ENCODE measurements at places on chromosomes 1 and 21.
A peak's percentile ranks its signal among the peaks of the same experiment; 100 is the strongest.

- no peak for DNase-seq
Measured at GRCh38 chr1:219323426-219323825, 149.7 kb downstream of the LYPLAL1 start.

DNA sequence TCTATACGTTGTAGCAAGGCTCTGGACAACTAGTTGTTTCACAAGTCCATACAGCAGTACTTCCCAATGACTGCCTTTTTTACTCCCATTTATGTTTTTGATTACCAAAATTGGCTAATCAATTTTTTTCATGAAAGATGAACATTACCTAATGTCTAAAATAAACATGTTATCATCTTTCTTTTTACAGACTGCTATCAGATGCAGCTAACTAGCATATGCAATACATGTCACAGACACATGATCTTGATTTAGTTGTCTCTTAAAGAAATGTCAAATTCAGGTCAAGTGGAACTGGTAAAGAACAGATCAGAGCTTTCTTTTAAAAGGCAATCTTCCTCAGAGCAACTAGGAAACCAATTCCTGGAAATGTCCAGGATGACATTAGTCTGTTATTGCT lies 630 bp upstream of the DBT start:
- DNase-seq, result no peak

- DNase-seq, result no peak
Measured at GRCh38 chr1:9369964-9370788, 77.5 kb downstream of the SPSB1 start.

DNA sequence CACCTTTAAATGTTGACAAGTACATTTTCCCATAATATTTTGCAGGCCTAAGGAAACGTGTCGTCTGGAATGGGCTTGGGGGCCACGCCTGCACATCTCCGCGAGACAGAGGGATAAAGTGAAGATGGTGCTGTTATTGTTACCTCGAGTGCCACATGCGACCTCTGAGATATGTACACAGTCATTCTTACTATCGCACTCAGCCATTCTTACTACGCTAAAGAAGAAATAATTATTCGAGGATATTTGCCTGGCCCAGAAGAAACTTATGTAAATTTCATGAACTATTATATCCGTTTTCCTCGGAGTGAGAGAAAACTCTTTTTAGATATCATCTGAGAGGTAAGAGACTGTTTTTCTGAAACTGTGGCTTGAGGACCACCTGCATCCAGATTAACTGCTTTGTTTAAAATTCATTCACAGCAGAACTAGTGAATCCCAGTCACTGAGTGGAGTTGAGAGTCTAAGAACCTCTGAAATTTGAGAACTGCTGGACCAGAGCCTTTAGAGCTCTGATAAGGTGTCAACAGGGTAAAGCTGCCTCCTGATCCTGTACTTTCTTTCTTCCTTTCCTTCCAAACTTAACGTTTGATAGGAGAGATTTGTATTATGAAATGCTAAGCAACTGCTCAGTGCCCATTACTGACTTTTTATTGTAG lies 811 bp downstream of the EXO1 start:
- no peak for DNase-seq

DNA sequence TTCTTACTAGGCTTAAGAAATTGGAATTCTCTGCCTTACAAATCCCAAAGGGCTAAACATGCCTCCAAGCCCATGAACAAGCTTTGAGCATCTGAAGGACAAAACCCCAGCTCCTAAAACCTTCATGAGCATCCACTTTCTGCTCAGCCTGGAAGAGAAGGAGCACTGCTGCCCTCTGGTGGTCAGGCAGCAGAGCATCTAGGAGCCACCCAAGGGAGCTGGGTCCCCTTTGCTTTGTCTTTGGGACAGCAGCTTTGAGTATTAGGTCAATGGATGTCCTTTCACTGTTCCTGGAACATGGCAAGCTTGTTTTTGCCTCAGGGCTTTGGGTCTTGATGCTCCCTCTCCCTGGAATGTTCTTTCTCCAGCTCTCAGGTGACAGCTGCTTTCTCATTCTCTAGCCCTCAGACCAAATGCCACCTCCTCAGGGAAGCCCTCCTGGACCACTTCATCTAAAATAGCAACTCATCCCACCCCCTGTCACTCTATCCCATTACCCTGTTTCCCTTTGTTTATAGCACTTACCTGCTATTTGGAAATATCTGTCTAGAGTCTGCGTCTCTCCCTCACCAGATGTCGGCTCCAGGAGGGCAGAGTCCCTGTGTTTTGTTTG lies 25.7 kb downstream of the RAB7B start:
- peak; percentile 78 for DNase-seq

DNA sequence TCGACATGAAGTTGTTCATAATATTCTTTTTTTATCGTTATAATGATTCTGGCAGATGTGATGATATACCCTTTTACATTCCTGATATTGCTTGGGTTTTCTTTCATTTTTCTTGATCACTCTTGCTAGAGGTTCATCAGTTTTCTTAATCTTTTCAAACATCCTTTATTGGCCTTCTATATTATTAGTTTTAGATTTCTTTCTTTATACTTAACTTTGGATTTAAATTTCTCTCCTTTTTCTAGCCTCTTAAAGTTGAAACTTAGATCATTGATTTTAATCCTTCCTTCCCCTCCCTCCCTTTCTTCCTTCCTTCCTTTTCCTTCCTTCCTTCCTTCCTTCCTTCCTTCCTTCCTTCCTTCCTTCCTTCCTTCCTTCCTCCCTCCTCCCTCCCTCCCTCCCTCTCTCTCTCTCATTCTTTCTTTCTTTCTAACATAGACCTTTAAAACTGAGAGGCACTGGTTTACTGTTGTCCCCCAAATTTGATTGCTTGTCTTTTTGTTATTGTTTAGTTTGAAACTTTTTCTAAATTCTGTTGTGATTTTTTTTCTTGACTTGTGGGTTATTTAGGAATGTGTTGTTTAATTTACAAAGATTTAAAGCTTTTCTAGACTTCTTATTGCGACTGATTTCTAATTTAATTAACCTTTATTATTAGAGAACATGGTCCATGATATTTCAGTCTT lies 31.6 kb downstream of the HOOK1 start:
- no peak for DNase-seq

DNA sequence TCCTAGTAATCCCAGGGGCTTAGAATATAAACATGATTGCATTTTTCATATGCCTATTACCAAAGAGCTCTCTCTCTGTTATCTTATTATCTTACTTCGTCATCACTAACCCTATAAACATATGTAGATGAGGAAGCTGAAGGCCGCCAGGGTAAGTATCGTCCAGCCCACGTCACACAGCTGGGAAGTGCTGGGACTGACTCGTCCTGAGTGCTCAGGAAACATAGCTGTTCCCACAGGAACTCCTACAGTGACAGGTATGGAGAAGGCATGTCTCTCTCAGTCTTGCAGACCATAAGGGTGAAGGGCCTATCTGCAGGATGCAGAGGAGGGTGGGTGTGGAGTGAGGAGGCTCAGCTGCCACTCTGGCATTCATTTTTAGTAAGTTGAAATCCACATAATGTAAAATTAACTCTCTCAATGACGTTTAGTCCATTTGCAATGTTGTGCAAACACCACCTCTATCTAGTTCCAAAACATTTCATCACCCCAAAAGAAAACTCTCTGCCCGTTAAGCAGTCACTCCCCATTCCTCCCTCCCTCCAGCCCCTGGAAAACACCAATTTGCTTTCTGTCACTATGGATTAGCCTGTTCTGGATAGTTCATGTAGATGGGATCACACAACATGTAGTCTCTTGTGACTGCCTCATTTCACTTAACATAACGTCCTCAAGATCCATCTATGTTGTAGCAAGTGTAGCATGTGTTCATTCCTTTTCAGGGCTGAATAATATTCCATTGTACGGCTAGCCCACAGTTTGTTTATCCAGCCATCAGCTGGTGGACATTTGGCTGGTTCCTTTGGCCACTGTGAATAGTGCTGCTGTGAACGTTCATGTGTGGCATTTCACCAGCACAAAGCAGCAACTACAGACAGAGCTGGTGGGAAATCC lies 68.3 kb downstream of the TCP10L start:
- DNase-seq, result peak; percentile 70

- no peak for DNase-seq
Measured at GRCh38 chr1:91715416-91716000, 170.4 kb downstream of the TGFBR3 start.

DNA sequence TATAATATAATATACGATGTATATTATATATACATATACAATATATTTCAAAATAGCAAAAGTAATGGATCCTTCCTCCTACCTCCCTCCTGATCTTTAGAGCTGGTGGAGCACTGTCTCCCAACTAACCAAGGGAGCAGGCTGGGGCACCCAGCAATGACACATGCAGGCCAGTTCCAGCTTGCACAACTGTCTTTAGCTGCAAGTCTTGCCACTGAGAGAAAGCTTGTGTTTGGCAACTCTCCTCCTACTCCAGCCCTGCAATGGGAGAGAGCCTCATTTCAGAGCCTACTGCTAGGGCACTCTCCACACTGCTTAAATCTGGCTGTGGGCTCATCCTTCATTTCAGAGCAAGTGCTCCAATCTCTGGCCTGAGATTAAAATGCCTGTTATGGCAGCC lies 469.8 kb upstream of the OLFM3 start:
- no peak for DNase-seq

- DNase-seq, result no peak
Measured at GRCh38 chr1:27149084-27149761, 5.7 kb downstream of the SLC9A1 start.

DNA sequence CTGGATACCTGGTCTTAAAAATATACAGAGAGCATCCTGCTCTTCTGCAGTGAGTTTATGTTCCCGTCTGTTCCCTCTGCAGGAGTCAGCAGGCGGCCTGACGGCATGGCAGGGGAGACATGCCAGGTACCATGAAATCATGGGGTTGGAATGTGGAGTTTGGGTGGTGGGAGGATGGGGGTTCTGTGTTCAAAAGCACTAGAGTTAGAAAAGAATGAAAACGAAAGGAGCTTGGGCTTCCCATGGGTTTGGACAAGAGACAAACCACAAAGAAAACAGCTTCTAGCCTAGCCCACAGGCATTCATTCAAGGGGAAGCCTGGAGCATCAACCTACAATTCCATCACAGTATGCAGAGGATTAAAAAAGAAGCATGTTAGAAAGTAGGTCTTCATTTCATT lies 59.9 kb downstream of the WARS2 start:
- DNase-seq, result peak; percentile 89

DNA sequence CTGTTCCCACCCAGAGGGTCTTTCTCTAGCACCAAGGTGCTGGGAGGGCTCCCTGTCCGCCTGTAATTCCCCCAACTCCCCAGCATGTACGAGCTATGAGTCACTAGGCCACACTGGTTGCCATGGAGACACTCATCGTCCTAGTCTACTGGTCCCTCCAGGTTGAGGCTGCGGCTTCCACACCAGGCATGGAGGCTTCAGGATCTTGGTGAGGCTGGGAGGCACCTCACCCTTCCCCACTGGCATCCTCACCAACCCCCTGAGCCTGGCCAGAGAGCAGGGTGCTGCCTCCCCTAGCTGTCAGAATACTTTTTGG lies 75.6 kb upstream of the KAZN start:
- peak; percentile 62 for DNase-seq

- DNase-seq, result no peak
Measured at GRCh38 chr1:23174426-23175110, 5.9 kb upstream of the LUZP1 start.

DNA sequence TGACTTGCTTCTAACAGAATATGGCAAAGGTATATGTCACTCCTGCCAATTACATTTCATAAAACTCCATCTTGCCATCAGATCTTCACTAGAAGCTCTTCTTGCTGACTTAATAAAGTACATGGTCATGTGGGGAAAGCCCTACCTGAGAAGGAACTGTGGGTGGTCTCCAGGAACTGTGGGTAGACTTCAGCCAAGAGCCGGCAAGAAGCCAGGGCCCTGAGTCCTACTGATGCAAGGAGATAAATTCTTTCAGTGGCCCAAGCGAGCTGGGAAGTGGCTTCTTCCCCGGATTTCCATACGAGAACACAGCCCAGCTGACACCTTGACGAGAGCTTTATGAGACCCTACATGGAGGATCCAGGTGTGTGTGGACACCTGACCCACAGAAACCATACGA lies 228.7 kb downstream of the SMYD3 start:
- no peak for DNase-seq

DNA sequence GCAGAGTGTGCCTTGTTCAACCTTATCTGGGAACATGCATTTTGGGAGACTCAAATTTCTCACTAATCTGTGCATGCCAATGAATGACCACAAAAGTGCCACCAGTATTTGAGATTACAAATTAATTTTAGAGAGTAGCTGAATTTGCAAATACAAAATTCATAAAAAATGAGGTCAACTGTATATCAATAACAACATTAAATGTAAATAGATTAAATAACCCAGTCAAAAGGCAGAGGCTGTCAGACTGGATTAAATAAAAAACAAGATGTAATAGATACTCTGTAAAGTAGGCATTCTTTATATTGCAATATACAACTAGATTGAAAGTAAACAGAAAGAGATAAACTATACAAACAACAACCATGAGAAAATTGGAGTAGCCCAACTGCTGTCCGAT lies 5.5 kb upstream of the KRTAP10-3 start:
- no peak for DNase-seq

GRCh38 chr1:187933562-187934419 lies 1105.0 kb downstream of the PLA2G4A start:
- DNase-seq, result no peak

DNA sequence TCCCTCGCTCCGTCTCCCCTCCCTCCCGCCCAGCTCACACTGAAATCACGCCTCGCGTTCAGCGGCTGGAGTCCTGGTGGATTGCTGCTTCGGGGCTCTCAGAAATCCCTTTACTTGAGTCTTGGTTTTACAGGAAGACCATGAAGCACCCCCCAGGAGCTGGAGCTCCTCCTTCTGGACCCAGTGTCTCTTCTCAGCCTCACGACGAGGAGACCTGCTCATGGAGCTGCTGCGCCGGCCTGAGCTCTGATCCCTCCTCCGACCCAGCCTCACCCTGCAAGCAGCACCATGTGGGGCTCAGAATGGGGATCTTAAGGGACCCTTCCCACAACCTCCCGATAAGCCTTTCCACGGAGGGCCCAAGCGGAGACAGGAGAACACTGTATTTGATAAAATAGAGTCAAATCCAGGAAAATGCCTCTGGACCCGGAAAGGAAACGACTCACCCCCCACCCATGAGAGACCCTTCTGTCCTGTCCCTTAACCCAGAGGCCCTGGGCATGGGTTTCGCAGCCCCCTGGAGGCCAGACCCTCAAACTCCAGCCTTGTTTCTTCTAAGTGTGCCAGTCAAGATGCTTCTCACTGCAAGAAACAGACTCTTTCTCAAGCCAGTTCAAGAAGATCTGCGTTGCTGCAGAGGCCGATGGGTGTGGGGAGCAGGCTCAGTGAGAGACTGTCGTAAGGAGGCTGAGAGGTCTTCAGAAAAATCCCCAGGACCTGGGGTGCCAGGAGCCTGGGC lies 26.1 kb downstream of the PDE9A start:
- no peak for DNase-seq

GRCh38 chr1:215710036-215710898 lies 143.2 kb downstream of the KCTD3 start:
- DNase-seq, result peak; percentile 68

GRCh38 chr1:90296327-90296726 lies 301.4 kb downstream of the ZNF326 start:
- DNase-seq, result no peak

DNA sequence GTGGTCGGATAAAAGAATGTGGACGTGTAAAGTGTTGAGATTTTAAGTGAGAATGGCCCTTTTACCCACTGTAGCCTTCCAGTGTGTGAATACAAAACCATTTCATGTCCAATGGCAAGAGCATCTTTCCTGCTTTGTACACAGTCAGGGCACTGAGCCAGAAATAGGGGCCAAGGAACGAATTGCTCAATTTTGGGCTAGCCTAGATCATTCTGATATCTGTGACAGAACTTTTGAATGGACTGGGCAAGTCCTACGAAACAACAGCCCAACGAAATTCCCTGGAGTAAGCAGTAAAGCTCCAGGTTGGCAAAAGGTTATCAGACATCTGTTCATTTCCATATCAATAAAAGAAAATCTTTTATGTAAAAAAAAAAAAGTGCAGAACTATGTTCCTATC lies 5.5 kb downstream of the KIF26B start:
- DNase-seq, result no peak

Measured in LHCN-M2 (cell line).